Activated CD8-positive, alpha-beta memory T cell treated with anti-CD3 and anti-CD28 coated beads for 1 hour (primary cell): ENCODE measurements at places on chromosomes 4 and X.

DNA sequence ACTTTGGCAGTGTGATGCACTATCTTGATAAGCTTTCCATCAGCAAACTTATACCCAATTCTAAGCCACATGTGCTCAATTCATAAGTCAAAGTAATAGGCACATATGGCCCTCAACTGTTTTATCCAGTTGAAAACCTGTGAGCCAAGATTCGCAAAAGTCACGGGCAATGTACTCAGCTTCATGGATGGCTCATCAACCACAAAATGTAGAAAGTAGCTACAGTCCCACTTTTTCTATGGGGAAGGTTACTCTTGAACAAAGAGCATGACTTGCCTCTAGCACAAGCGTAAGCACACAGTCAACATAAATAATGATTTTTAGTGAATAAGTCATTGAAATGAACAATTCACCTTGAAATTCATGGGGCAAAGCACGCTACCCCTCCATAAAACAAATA lies 25.1 kb upstream of the DDX53 start:
- DNase-seq, result no peak

- DNase-seq, result no peak
Observed at GRCh38 chrX:155962906-155963305, 34.6 kb upstream of the IL9R start.

- DNase-seq, result no peak
Observed at GRCh38 chr4:116734178-116734577, 351.2 kb downstream of the TRAM1L1 start.

- no peak for DNase-seq
Observed at GRCh38 chr4:167622481-167623240, 388.4 kb upstream of the SPOCK3 start.

- DNase-seq, result no peak
Observed at GRCh38 chr4:55706541-55706940, 70.4 kb upstream of the NMU start.

- no peak for DNase-seq
Observed at GRCh38 chrX:43474321-43474720, 181.8 kb upstream of the MAOA start.

- no peak for DNase-seq
Observed at GRCh38 chr4:152029631-152030030, 268.8 kb upstream of the GATB start.

DNA sequence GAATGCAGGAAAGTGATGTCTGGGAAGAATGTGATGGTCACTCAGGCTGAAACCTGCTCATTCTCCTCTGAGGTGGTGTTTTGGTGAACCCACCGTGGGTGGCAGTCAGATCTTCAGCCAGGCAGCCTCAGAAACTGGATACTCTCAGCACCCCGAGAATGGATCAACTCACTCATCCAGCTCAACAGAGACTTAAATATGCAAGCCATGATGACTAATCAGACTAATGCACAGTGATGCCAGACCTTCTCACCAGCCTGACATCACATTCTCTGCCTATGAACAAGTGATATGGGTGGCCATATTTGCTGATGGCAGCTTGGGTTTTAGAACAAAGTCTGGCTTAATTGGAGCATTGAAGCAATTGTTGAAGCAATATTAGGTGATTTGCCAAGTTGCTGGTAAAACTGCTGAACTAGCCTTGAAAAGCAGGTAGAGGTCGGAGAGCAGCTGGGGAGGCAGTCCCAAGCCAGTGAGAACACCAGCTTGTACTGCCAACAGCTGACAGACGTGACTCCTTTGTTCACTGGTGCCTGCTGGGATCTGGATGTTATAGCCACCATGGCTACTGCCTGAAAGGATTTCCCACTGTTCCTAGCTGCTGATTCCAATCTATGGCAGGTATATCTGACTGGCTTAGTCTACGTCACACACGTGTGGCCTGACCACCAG lies 608.1 kb downstream of the MID1IP1 start:
- DNase-seq, result no peak
